Naive B cell (primary cell): ENCODE measurements at places on chromosomes 4 and X. TPM values are rescaled to one million over a fixed set of nuclear protein-coding genes. Genes with fewer than 3 reads are reported as not detected.

- no peak for DNase-seq
These were observed 20.8 kb upstream of the HERC5 start for GRCh38 chr4:88435987-88436693.

- DNase-seq, result no peak
These were observed 338.6 kb upstream of the ZFP42 start for GRCh38 chr4:187656959-187657358.

DNA sequence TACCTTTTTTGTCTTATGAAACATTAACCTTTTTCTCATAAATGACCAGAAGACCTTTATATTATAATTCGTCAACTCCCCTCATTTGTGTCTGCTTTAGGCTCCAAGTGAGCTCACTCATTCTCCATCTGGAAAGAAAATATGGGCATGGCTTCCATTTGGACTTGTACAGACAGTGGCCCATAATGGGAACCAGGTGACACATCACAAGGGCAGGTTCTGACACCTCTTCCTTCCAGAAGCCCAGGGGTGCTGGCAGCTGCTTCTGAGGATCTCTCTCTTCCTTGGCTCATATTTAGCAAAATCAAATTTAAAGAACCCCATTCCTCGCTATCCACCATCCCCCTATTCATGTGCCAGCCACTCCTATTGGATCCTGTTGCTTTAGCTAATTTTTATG, 69.6 kb downstream of the CD38 start:
- DNase-seq, result no peak

DNA sequence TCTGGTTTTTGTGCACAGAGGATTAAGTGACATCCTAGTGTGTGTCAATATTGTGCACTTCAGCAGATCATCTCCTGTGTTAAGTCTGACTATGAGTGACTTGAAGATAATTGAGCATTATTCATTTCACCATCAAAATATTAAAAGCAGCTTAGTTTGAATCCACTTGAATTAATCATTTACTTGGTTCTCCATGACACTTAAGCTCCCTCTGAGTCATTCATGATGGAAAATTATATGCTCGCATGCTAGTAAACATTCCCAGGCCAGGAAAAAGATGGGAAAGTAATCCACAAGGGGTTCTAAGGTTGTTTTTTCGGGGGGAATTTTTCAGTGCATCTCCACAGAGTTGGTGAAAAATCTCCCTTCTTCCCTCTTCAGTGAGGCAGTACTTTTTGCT, 97.2 kb upstream of the EOLA2 start:
- no peak for DNase-seq

DNA sequence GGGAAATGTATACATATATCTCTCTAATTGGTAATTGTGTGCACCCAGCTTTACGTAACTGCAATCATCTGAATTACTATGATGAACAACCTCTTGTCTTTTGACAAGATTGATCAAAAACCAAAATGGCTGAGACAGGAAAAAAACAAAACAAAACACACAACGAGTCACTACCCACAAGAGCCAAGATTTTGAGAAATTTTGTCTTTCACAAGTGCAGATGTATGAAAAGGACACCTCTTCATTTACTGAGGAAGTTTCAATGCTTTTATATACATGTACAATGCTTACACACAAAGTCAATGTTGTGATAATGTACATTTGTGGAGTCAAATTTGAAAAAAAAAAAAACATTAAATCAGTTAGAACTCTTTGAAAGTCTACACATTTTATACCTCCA, 224.6 kb downstream of the SCFD2 start:
- no peak for DNase-seq

- no peak for DNase-seq
These were observed 39.2 kb downstream of the ARHGAP24 start for GRCh38 chr4:85514117-85514516.

DNA sequence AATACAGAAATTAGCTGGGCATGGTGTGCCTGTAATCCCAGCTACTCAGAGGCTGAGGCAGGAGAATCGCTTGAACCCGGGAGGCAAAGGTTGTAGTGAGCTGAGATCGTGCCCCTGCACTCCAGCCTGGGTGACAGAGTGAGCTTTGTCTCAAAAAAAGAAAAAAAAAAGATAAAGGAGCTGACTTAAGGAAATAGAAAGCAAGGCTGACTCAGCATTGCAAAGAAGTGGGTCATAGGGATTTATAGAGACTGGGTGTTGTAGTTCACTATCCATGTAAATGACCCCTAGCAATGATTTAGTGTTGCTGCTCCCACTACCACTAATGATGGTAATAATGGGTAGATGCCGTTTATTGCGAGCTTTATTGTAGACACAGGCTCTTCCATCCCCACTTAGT, 47.6 kb downstream of the ADD1 start:
- DNase-seq, result no peak

GRCh38 chr4:57249083-57249482, 138.9 kb upstream of the IGFBP7 start:
- no peak for DNase-seq

- no peak for DNase-seq
These were observed 162.1 kb upstream of the SLC7A11 start for GRCh38 chr4:138404251-138404650.

GRCh38 chrX:51316271-51316670, 16.4 kb upstream of the NUDT10 start:
- DNase-seq, result no peak

DNA sequence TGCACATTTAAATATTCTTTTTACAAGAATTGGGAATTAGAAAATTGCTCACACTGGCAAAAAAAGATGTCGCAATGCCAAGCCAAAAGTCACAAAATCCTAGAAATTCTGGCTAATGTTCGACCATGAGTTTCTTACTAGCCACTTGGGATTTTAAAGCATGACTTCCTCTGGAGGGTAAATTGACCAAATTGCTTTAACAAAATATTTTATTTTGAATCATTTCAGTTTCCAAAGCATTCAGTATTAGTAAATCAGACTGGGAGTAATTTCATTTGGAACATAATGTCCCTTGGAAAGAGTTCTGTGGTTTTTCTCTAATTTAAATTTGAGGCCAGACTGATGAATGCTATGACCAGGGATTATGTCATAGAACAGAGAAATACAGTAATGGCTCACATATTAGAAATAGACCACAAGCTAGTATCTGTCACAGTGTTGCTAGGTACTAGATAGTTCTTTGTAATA, 7.6 kb upstream of the CXCL5 start:
- no peak for DNase-seq

The CHIC2 gene
- 64.0 TPM for polyA plus RNA-seq

The CTPS2 gene
- 6.0 TPM for polyA plus RNA-seq

The PCSK1N gene
- 0.57 TPM for polyA plus RNA-seq

The ARHGAP36 gene
- not detected for polyA plus RNA-seq
